ENCODE measurements at places on chromosomes 1 and 21.

DNA sequence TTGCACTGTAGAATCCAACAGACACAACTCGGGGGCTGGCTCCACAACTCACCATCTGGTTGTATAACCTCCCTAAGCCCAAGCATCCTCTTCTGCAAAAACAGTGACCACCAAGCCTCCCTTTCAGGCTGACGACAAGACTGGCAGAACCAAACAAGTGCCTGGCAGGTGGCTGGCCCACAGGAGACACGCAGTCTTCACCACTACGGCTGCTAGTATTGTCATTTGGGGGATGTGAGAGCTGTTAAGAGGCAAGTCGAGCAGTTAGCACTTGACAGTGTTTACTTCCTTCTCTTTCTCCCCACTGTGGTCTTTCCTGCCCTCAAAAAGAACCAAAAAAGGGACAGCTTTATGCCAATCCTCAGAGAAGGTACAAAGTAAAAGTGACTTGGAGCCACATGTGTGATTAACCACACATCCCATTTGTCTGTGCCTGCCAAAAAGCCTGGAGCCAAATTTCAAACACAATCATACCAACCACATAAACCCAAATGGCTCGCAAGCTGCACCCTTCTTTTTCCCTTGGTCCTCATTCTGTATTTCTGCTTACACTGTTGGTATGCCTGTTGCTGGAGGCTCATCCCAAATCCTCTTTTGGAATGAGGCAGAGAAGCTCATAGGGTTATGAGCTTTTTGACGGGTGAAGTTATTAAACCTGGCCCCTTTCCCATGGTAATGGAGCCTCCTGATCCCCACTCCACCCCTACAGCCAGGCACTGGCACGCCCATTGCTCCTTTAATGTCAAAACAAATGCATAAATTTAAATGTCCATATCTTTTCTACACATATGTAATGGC is 94.1 kb downstream of the TGFBR3 start:
- peak; percentile 59 for DNase-seq

DNA sequence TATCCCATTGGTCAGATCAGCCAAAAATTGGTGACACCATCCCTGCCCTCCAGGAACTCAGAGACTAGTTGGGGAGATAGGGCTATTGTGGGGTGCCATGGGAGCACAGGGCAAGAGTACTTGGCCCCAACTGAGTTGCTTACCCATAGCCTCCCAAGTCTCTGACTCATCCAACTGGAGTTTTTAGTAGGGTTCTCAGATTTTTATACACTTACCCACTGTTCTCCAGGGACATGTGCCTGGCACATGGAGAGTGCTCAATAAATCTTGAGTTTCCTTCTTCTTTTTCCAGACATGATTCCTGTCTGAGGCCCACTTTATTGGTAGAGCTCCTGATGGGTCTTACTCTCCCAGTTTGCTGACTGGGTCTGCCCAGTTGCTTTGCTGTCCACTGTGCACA is 56.7 kb downstream of the OVGP1 start:
- no peak for DNase-seq

- DNase-seq: no peak
These were observed 2.7 kb downstream of the IFFO2 start for GRCh38 chr1:18953731-18954231.

GRCh38 chr1:150974580-150975478 is at the start of gene CERS2:
TSS of gene CERS2 (minus strand) at chr1:150974835. CDS start at chr1:150969090, 5,745 bp downstream.
- peak; percentile 81 for DNase-seq

DNA sequence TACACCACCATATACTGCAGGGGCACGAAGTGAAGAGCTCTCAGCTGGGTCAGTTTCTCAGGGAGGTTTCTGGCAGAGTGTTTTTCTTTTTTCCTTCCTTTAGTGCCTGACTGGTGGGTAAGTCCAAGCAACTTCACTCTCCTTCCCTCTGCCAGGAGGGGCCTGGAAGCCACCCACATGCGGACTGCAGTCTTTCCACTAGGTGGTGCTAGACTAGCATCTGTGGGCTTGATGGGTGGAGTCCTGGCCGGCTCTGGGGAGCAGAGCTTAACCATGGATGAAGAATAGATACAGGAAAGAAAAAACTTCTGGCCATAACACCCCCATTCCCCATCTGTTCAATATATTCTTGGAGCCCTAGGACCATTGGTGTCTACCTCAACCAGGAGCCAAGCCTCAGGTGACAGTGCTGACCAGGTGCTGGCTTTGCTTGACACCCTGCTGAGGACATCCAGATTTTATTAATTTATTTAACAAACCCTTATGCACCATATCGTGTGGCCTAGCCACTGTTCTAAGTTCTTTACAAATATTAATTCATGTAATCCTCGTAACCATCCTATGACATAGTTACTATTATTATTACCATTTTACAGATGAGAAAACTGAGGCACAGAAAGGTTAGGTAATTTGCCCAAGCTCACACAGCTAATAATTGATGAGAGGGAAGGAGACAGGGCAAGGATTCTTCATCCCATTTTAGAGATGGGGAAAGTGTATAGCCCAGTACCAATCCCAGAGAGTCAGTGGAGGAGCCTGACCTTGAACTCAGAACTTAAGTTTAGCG is 126.7 kb upstream of the CSF3R start:
- DNase-seq: peak; percentile 18

DNA sequence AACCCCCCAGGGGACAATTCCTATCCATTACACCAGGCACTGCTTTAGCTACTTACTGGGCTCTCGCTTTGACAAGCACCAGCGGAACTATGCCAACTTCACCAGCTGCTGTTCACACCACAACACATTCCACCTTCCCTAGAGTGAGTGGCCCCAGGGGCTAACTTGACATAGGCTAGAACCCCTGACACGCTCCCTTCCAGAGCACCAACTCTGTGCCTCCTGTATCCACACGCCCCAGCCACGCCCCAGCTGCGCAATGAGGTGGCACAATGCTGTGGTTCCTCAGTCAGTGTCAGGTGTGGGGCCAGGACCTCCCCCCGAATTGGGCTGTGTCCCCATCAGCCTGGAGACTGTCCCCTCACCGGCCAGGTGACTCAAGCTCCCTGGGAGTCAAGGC is 11.7 kb upstream of the FGR start:
- DNase-seq: no peak

GRCh38 chr1:5526385-5526750 is 465.9 kb downstream of the NPHP4 start:
- DNase-seq: no peak

GRCh38 chr1:231053493-231054162 is 13.6 kb upstream of the FAM89A start:
- DNase-seq: peak; percentile 43

GRCh38 chr1:77834771-77835334 is 53.6 kb upstream of the NEXN start:
- DNase-seq: peak; percentile 69

DNA sequence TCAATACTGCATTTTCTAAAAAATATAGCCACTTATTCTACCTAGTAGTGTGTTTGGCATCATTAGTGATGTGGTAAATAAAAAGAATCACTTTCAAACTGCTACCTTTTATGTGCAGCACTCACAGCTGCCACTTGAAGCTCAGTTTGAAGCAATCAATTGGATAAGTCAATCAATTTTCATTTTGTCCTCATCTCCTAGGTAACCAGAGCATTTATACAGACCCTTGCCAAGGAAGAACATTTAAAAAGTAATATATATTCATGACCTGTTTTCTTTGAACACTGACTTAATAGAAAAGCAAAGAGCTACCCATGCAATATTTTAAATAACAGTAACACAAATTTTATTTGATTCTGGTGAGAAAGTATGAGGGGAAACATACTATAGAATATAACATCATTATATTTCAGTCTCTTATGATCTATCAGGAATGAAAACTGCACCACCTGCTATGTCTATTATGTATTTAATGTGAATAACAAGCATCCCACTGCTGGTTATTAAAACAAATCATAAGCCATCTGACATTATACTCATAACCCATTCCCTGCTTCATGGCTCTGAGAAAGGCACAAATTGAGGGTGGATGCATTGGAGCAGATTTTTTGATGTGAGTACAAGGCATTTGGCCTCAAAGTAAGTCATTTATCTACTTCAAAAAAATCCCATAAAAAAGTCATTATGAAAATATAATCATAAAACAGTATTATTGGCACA is 168.4 kb upstream of the C21orf91 start:
- no peak for DNase-seq
